ENCODE measurements at places on chromosomes 2 and 18.

- DNase-seq: no peak
Measured at GRCh38 chr2:27891673-27892105, 1.2 kb downstream of the BABAM2 start.

DNA sequence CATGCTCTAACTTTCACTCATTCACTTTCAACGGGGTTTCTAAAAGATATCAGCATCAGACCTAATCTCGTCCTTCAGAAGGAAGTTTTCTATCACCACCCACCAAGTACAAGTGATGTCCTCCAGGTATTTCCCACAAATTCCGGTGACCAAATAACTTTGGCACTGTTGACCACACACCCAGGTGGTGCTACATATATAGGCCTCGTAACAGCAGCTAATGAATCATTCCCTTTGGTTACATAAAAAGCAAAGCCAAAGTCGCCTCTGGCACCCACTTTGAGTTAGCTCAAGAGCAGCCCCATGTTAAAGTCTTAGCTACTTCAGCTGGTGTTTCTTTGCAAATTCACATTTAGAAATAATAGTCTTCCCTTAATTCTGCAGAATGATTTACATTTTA, 138.2 kb upstream of the OSR1 start:
- DNase-seq: no peak

DNA sequence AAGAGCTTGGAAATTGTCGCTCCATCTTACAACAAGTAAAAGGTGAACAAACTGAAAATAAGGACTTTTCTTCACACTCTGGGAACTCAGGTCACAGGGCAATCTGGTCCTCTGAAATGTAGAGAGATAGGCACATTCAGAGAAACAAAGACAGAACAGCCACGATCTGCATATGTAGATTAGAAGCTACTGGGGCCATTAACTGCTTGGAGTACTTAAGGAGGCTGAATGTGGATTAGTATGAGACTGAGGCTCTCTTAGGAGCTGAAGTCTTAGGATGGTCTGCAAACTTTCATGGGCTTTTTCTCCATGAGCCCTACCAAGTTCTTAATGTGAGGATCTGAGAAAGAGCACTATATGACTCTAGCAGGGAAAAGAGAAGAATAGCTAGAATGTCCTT, 265.3 kb upstream of the NXPH2 start:
- DNase-seq: no peak

- DNase-seq: no peak
Measured at GRCh38 chr2:68414876-68415275, 49.8 kb downstream of the PLEK start.

- DNase-seq: no peak
Measured at GRCh38 chr2:221518201-221518934, 53.7 kb downstream of the EPHA4 start.

DNA sequence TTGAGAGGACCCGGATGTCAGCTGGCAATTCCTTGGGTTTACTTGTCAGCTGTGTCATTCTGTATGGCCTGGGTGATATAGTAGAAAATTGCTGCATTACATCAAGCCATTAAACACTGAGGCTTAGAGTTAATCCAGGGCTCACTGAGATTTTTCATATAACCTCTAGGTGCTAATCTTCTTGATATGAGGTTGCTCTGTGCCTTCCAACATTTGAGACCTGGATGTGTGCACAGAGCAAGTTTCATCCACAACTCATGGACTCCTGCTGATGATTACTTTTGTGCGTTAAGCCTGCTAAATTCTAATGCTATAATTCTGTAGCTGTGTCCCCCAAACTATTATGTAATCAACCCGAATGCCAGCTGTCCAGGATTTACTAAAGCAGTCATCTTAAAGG, 178.4 kb upstream of the CDH20 start:
- no peak for DNase-seq

DNA sequence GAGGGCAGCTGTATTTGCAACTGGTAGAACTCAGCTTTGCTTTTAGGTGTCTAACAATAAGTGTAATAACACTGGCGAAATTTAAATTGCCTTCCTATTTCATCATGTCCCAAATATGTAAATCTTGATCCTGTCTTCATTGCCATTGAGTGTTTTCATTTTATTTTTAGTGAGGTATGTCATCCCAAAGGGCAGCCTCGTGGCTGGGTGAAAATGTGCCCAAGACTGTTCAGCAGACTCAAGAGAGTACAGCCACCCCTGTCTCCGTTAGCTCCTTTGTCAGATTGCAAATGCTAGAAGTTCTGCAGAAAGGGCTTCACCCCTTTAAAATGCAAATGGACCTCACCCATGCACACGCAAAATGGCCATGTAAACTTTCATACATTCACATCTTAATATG, 278.8 kb downstream of the RND3 start:
- no peak for DNase-seq
